ENCODE measurements at places on chromosomes 12 and 14.

GRCh38 chr12:52415870-52416750, 10.0 kb upstream of the KRT82 start:
- no peaks in the 10 kb centered on the region for H3K4me1 ChIP-seq
- DNase-seq, result no peak
- H3K27ac ChIP-seq, result no peak overlapping the region
- H3K27me3 ChIP-seq, result no peaks in the 10 kb centered on the region
- no peaks in the 10 kb centered on the region for H3K36me3 ChIP-seq

DNA sequence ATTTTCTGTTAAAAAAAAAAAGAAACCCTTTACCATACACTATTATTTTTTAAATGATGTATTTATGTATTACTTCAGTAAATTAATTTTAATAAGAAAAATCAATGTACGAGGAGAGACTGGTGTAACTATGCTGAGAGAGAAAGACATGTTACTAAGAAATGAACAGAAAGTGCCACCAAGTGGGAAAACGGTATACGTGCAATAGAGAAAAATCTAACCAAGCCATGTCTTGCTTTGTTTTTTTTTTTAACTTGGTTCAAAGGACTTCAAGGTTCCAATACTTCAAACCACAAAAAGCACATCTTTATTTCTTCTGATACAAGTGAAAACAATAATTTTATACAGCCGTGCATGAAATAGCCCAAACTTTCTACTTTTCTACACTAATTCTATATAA, 22.9 kb downstream of the NDUFA12 start:
- H3K27ac ChIP-seq, result no peak overlapping the region
- H3K27me3 ChIP-seq, result no peaks in the 10 kb centered on the region
- peaks cover 2% of the 10 kb centered on the region for H3K36me3 ChIP-seq
- H3K4me3 ChIP-seq, result no peak overlapping the region
- no peaks in the 10 kb centered on the region for H3K4me1 ChIP-seq

- peaks cover 7% of the 10 kb centered on the region for H3K4me1 ChIP-seq
- no peak overlapping the region for H3K4me3 ChIP-seq
- no peaks in the 10 kb centered on the region for H3K36me3 ChIP-seq
- H3K27me3 ChIP-seq, result no peaks in the 10 kb centered on the region
- DNase-seq, result no peak
- H3K27ac ChIP-seq, result no peak overlapping the region
These were observed 11.7 kb downstream of the RCOR1 start for GRCh38 chr14:102604183-102604582.

DNA sequence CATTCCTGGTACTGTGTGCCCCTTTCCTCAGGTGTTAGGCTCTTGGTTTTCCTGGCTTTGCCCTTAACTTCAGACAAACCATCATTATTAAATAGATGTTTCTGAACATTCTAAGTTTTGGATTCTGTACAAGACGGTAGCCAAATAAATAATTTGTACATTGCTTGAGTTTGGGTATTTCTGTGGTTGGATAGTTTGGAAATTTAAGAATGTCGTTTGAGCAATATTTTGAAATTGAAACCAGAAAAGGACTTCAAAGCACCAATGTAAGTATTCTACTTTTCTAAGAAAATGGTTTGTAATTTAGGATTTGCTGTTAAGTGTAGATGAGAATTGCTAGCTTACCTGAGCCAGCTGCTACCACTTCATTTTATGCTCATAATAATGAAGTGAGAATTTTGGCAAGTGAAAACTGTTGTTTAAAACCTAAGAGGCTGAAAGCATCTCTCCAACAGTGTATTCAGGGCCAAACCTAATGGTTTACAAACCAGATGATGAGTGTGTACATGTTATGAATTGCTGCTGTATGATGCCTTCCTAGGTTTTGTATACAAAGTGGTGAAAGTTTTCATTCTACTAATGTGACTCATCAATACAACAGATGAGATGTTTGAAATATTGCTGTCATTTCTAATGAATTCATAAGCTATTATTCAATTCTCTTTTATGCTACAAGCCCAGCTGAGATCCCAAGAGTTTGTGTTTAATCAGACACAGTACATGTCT, 181.5 kb upstream of the PRKD1 start:
- no peaks in the 10 kb centered on the region for H3K27me3 ChIP-seq
- no peaks in the 10 kb centered on the region for H3K36me3 ChIP-seq
- no peak overlapping the region for H3K4me3 ChIP-seq
- H3K27ac ChIP-seq, result no peak overlapping the region

- H3K4me1 ChIP-seq, result no peaks in the 10 kb centered on the region
- no peaks in the 10 kb centered on the region for H3K27me3 ChIP-seq
- DNase-seq, result no peak
- no peak overlapping the region for H3K4me3 ChIP-seq
- H3K36me3 ChIP-seq, result no peaks in the 10 kb centered on the region
These were observed 39.1 kb downstream of the CCDC175 start for GRCh38 chr14:59537476-59537875.

DNA sequence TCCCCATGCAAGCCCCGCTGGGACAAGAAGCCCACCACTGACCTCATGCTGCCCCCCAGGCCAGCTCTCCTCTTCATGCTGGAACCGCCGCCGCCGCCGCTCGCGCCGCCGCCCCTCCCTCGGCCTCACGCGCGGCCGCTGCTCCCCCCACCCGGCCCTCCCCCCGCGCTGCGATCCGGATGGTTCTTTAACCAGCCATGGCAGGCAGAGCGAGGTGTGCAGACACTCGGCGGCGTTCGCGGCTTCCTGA, at the start of gene DCAF5:
Gene DCAF5, minus strand, starts transcription at position 218 of the 250 bp plus-strand sequence. Its CDS starts 141 bp downstream, at position 77.
- H3K27ac ChIP-seq, result peak within 1 kb of the TSS; percentile 96
- DNase-seq, result peak; percentile 76
- H3K36me3 ChIP-seq, result no peaks in the 10 kb centered on the region
- H3K27me3 ChIP-seq, result no peaks in the 10 kb centered on the region
- H3K4me1 ChIP-seq, result peaks cover 46% of the 10 kb centered on the region

DNA sequence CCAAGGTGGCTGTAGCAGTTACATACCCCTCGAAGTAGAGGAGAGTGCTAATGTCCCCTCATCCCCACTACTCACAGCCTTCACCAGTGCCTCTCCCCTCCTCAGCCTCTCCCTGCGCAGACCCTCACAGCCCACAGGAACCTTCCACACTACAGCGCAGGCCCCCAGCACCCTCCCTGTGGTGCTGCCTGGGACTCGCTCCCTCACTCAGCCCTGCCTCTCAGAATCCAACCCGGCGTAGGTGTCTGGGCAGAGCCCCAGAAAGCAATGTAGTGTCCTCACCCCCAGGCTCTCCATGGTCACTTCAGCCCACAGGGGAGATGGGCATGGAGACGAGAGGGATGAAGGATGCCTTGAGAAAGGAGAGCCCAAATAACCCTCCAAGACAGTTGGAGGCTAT, 10.9 kb upstream of the ZNF740 start:
- no peaks in the 10 kb centered on the region for H3K27me3 ChIP-seq
- DNase-seq, result no peak
- H3K4me3 ChIP-seq, result no peak overlapping the region
- no peak overlapping the region for H3K27ac ChIP-seq

- H3K36me3 ChIP-seq, result no peaks in the 10 kb centered on the region
- no peak within 1 kb of the TSS for H3K27ac ChIP-seq
- peaks cover 7% of the 10 kb centered on the region for H3K4me1 ChIP-seq
- peak within 1 kb of the TSS; percentile 96 for H3K4me3 ChIP-seq
These were observed at the start of gene AMDHD1 for GRCh38 chr12:95943330-95943842. AMDHD1 (plus strand) TSS chr12:95943331; CDS start chr12:95943399, 68 bp downstream.

GRCh38 chr14:104009297-104009696, 67.0 kb upstream of the RD3L start:
- DNase-seq, result no peak
- H3K27ac ChIP-seq, result no peak overlapping the region
- H3K27me3 ChIP-seq, result no peaks in the 10 kb centered on the region
- H3K36me3 ChIP-seq, result no peaks in the 10 kb centered on the region

All from thoracic aorta (tissue), 2 donors.